ENCODE measurements at places on chromosomes 2 and 18.

GRCh38 chr2:45902781-45903375 is 251.4 kb downstream of the PRKCE start:
- DNase-seq: peak; percentile 89

- peak; percentile 2 for DNase-seq
Observed at GRCh38 chr2:240463866-240464481, 28.5 kb downstream of the GPC1 start.

GRCh38 chr18:26710470-26711096 is 154.9 kb downstream of the AQP4 start:
- no peak for DNase-seq

DNA sequence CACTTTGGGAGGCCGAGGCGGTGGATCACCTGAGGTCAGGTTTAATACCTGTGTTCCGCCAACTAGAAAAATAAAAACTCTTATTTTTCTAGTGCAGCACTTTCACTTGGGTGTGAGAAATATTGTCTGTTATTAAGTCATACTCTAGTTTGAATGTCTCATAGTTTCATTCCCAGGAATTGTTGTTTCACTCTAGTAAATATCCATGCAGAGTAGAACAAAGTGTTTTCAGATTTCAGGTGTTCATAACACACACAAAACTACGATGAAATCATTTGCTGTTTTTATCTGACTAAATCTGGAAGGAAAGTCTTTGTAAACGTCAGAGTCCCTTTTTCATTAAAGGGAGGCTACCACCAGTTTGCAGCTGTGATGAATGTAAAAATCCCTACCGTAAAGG is 4.0 kb downstream of the FAM117B start:
- no peak for DNase-seq

GRCh38 chr2:15809404-15809803 is 130.9 kb upstream of the MYCN start:
- no peak for DNase-seq

DNA sequence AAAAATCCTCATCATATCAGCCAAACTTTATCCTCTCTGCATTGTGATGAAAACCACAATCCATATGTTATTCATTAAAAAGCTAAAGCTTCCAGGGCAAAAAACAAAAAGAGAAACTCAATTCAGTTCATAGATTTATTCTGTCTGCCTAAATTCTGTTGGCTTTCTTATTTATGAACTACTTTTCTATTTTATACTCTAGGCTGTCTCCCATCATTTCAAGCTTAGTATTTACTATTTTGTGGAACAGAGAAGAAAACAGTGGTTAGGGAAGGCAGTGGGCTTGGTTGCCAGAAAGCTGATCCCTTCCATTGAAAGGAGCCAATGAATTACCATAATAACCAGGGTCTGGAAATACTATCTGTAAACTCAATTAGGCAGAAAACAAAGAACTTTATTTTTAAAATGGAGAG is 71.8 kb downstream of the RAPH1 start:
- DNase-seq: peak; percentile 85

GRCh38 chr2:211494536-211494935 is 938.1 kb downstream of the CPS1 start:
- DNase-seq: peak; percentile 4

- no peak for DNase-seq
Observed at GRCh38 chr2:173214213-173214612, 138.6 kb downstream of the MAP3K20 start.

DNA sequence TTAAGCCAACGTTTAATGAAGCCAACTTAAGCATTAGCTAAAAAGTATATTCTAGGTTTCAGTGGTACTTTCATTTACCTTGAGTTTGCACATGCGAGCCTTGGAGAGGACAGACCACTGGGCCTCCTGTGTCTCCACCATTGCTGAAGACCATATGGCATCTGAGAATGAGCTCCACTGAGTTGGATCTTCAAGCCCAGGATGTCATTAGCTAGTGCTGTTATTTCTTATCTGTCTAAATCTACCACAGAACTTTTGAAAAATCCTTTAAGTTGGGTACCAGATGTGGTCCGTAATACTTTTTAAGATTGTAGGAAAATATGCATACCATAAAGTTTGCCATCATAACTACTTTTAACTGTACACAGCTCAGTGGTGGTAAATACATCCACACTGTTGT is 161.8 kb downstream of the NCK2 start:
- DNase-seq: no peak

- no peak for DNase-seq
Observed at GRCh38 chr2:98902209-98903063, 33.6 kb downstream of the CRACDL start.

- no peak for DNase-seq
Observed at GRCh38 chr2:118710481-118710880, 137.0 kb downstream of the EN1 start.

GRCh38 chr2:236977852-236978398 is 107.8 kb upstream of the COPS8 start:
- no peak for DNase-seq

DNA sequence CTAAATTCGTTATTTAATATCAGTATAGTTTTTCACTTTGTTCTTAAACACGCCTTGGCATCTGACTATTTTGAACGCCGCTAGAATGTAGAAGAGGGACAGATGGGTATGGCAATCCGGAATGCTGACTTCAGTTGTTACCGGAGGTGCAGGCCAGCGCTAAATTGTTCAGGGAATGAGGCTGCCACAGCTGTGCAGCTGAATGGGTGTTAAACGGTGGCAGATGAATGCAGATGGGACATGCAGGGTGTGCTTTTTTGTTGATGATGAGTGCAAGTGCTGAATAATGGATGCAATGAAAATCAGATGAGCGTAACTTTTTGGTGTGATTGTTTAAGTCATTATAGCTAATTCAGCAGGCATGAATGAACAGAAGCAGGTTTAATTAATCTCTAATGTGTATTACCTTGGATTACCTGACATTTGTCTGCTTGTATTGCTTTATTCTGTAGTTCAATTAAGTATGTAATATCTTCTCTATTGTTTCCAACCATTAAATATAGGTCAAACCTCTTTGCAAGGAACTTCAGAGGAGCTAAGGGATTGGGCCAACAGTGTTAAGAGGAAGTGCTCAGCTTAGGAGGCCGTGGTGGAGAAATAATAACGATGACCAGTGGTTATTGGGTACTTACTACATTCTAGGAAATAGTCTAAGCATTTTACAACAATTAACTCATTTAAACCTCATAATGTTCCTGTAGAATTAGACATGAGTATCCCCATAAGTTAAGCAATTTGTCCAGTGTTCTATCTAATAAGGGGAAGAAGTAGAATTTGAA is 11.9 kb upstream of the CREG2 start:
- DNase-seq: no peak

DNA sequence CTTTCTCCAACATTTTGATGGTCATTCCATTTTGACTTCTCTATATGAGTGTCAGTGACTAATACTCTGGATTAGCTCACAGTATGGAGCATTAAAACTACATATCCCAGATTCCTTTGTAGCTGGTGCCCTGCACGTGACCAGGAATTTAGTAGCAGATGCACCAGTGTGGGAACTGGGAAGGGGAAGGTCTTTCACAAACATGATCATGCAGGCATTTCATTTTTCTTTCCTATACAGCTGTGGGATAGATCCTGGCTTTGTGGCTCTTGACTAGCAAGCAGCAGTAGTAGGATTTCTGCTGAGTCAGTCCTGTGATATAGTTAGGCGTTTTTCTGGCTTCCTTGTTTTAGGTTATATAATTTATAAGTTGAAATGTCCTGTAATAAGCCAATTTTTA is 971.0 kb upstream of the CDH2 start:
- peak; percentile 73 for DNase-seq

GRCh38 chr2:140348826-140349225 is 1568.6 kb upstream of the NXPH2 start:
- DNase-seq: no peak

GRCh38 chr18:76081536-76081935 is 413.5 kb downstream of the ZNF516 start:
- no peak for DNase-seq

DNA sequence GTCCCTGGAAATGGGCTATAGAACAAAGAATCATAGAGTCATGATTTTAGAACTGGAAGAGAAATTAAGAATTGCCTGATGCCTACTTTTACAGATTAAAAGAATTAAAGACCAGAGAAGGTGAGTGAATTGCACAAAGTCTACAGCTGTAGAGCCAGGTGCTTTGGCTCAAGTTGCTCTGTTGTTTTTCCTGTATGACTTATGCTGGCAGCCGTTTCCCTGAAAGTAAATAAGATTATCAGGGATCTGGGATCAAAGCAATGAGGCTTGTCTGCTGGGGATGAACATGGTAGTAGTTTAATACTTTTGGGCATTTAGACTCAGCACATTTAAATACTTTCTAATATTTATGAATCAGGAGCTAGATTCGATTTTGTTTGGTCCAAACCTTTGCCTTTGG is 166.9 kb downstream of the PRPF40A start:
- DNase-seq: no peak

DNA sequence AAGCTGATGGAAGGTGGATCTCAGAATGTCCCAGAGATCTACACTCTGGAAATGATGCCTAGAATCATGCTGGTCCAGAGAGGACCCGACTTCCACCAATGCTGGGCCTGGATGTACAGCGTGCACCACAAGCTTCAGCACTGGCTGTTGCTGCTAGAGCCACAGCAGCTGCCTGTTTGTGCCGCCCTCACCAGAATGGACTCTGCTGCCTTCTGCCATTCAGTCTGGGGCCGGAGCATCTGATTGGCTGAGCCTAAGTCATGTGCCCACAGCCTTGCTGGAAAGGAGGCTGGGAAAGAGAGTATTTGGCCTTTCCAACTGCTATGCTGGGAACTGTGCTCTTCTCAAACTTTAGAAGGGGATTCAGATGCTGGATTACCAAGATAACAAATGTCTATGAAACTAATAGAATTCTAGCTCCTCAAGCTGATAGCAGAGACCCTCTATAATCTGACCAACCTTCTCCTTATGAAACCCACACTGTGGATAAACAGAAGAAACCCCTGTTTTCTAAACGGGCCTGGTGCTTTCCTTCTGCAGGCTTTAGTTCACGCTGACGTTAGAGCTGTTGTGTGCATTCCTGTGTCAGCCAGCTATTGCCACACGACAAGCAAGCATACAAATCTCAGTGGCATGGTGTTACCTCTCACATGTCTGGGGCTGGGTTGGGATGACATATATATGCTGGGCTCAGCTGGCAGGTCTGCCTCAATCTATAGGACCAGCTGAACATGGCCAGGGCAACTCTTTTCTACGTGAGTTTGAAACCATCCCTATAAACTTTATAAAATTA is 4.1 kb upstream of the LOXHD1 start:
- peak; percentile 46 for DNase-seq

- DNase-seq: no peak
Observed at GRCh38 chr2:2691419-2691818, 360.3 kb upstream of the MYT1L start.

DNA sequence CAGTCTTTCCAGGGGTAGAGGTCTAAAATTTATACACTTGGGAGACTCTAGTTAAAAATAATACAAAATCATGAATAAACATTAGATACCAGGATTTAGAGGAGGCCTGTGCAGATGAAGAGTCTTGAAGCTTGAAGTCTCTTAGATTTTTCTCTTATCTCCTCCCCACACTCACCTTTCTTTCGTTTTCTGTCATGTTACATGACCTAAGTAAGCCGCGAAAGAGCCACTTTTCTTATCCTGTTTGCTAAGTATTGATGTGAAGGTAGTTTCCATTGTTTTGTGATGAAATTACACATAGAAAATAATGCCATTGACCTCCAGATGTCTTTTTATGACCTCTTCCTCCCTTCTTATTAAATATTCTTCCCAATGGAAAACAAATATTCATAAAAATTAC is 367.8 kb downstream of the LRRTM1 start:
- DNase-seq: no peak

GRCh38 chr2:46984642-46985476 is 69.3 kb upstream of the MCFD2 start:
- peak; percentile 73 for DNase-seq

DNA sequence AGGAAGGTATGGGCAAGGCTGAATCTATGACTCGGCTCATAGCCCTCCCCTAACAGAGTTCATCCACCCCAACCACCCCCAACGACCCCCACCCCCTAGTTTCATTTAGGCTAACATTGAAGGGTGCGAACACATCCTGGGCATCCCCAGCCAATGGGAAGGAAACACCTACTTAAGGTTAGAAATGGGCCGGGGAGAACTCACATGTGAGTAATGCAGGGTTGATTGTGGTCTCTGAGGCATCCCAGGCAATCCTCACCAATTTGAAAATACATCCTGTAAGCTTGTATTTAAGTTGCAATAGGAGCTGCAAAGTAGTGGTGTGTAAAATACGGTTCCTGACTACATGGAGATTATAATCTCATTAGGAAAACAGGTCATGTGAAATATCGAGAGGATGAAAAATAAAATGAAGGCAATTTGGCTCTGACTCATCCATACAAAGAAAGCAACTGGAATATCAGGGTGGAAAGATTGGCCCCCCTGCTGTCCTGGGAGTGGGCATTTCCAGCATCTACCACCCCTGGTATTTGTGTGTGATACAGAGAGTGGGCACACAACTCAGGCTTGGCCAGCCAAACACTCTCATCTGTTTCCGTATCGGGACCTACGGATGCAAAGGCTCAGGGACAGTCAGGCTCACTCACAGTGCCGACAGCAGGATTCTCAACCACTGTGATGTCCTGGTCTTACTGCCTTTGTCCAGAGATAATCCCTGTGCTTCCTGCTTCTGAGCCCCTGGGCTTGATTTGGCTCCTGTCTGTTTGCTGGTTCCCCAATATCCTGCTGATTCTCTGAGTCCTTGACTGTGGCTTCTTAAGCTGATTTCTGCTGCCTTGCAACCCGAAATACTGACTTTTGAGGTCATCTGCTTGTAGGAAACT is 90.0 kb upstream of the NCKAP5 start:
- DNase-seq: no peak

- no peak for DNase-seq
Observed at GRCh38 chr2:108998911-108999310, 9.9 kb upstream of the EDAR start.

- peak; percentile 52 for DNase-seq
Observed at GRCh38 chr2:25041307-25041927, 459 bp upstream of the EFR3B start.

- peak; percentile 84 for DNase-seq
Observed at GRCh38 chr18:598124-598589, 1.4 kb downstream of the CLUL1 start.

- no peak for DNase-seq
Observed at GRCh38 chr18:47767699-47768098, 162.8 kb downstream of the SMAD2 start.

- DNase-seq: peak; percentile 14
Observed at GRCh38 chr2:137220438-137220993, 455.2 kb downstream of the THSD7B start.

DNA sequence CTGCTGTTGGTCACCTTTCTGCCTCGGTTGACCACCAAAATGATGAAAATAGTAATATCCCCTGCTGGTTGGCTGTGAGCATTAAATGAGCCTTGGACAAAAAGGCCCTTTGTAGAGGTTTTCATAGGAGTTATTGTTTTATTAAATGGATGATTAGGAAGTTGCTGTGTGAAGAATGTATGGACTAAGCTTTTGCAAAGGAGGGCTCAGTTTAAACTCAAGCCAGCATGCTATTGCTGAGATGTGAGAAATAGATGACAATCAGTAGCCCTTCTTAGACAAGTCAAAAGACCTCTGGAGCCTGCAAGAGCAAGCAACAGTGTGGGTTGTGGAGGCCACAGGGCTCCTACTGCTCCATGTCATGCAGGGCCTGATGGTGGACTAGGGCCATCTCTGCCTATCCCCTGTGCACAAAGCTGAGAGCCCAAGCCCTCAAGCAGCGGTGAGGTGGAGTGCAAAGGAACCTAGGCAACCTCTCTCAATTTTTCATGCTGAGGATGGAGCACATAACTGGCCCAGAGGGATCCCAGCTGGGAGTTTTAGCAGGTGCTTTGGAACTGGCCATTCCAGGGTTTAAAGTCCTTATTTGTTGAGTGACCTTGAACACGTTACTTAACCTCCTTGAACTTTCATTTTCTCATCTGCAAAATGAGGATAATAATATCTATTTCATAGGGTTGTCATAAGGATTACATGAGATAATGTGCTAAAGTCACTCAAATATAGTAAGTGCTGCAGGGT is 37.1 kb downstream of the FOSL2 start:
- no peak for DNase-seq
